ENCODE measurements at places on chromosomes 1 and 21.

- peak; percentile 53 for DNase-seq
Measured at GRCh38 chr1:83905315-83905907, 93.5 kb downstream of the TTLL7 start.

- DNase-seq, result no peak
Measured at GRCh38 chr21:32578107-32578691, 7.1 kb downstream of the TCP10L start.

- peak; percentile 13 for DNase-seq
Measured at GRCh38 chr1:11736746-11737639, 1.1 kb downstream of the AGTRAP start.

DNA sequence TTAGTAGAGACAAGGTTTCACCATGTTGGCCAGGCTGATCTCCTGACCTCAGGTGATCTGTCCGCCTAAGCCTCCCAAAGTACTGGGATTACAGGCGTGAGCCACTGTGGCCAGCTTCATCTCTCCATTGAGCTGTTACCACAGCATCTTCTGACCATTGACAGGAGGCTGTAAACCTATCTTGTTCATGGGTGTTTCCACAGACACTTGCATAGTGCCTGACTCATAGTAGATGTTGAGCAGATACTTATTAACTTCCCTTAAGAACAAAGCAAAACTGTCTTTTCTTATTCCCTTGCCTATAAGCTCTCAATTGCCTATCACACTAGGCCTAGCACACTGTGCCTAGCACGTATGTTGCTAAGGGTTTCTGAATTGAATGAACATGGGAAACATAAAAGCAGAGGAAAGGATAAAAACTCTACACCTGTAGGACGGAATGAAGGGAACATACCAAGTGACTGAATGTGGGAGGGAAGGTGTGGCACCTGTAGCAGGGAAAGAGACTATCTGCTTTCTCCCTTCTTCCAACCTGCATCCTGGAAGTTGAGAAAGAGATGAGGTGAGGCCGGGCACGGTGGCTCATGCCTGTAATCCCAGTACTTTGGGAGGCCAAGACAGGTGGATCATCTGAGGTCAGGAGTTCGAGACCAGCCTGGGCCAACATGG lies 1.2 kb upstream of the C1orf54 start:
- no peak for DNase-seq

DNA sequence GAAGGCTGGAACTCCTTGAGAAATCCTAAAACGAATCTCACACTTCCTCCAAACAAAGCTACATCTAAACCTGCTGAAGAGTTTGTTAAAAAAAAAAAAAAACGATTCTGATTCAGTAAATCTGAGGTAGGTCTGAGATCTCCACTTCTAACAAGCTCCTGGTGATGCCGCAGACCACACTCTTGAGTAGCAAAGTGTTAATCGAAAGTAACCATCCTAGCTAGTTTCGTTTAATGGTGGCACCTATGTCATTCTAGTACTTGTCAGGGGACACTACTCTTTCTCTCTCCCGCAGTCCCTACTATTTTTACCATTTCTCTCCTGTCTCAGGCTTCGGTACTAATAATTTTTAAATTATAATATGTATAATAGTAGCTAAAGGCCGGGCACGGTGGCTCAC lies 2.1 kb downstream of the CLCC1 start:
- DNase-seq, result no peak

GRCh38 chr1:229296541-229296941 lies 25.6 kb downstream of the RAB4A start:
- no peak for DNase-seq

DNA sequence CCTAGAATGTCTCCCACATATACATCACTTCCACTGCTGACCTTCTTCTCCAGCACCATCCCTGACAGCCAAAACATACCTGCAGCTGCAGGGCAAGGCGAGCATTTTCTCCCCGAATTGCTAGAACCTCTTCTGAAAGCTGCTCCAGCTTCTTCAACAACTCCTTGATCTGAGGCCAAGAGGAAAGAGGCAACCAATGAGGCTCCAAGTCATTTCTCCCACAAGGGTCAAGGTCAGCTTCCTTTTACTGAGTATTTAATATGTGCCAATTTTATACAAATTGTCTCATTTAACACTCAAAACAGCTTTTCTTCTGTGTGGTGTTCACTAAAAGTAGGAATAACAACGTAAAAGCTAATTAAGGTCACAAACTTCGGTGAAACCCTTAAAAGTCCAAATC lies 9.4 kb upstream of the PIAS3 start:
- DNase-seq, result no peak

DNA sequence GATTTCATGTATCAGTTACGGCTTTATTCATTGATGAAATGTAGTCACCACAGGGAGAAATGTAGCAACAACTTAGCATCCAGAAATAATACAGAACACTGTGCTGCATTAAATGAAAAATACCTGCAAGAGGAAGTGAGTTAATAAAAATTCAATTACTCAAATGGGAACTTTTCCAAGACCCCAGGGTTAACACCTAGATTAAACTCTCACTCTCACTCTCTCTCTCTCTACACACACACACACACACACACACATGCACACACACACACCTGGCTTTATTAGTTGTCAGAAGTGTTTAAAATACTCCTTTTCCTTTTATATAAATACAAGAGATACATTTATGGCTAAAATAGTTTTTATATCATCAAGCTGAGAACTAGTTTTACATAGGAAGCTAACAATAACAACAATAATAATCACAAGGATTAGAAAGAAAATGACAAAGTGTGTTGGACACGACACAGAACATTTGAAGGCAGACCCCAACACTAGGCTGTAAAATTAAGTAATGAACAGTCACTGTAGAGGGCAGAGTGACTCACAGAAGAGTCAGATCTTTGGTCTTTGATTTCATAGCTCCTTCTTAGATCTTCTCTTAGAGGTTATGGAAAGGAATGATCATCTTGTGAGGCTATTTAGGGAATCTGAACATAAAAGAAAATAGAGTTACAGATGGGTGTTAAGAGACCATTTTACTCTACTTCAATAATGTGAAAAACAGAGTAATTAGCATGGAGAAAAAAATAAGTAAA lies 1266.0 kb upstream of the ADGRL2 start:
- DNase-seq, result no peak
